ENCODE measurements at places on chromosomes 7 and 10.

- DNase-seq: no peak
Observed at GRCh38 chr10:101071267-101071884, 9.6 kb downstream of the KAZALD1 start.

DNA sequence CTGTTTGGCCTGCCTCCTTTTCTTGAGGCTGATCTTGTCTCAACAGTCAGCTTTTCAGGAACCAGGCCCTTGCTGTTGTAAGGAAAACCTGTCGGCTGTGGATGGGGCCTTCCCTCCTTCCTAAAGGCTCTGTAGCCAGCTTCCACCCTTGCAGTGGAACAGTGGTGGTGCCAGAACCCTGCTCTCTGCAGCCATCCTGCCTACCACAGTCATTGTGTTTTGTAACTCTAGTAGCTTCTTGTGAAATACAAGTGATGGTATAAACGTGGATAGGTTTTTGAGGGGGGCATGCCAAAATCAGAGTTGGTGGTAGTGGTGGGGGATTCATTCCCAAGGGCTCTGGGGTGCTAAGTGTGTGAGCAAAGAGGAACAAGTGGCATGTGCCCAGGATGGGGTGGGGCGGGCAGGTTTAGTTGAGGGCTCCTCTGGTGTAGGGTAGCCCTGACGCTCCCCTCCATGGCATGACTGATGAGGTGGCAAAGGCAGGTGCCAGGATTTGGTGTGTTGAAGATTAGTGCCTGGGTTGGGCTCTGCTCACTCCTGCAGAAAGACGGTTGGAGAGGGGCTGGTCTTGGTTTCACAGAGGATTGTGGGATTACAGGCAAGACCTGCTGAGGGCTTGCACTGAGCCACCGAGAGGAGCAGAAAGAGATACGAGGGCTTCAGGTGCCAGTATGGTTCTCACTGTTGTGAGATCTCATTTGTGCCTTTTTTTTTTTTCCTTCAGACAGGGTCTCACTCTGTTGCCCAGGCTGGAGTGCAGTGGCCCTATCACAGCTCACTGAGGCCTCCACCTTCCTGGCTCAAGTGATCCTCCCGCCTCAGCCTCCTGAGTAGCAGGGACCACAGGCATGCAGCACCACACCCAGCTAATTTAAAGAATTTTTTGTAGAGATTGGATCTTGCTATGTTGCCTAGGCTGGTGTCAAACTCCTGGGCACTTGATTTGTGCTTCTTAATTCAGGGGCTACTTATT, 7.4 kb downstream of the TSPAN14 start:
- no peak for DNase-seq

DNA sequence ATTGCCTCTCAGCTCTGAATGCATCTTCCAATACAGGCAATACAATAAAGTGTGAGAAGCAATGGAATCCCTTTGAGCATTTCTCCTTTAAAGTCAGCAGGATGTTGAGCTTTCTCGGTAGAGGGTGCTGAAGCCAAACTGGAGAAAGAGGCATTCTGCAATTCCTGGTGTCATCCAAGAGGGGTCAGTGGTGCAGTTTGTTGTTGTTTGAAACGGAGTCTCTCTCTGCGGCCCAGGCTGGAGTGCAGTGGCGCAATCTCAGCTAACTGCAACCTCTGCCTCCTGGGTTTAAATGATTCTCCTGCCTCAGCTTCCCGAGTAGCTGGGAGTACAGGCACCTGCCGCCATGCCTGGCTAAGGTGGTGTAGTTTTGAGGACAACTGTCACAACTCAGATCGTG, 486.5 kb downstream of the CALN1 start:
- DNase-seq: no peak

DNA sequence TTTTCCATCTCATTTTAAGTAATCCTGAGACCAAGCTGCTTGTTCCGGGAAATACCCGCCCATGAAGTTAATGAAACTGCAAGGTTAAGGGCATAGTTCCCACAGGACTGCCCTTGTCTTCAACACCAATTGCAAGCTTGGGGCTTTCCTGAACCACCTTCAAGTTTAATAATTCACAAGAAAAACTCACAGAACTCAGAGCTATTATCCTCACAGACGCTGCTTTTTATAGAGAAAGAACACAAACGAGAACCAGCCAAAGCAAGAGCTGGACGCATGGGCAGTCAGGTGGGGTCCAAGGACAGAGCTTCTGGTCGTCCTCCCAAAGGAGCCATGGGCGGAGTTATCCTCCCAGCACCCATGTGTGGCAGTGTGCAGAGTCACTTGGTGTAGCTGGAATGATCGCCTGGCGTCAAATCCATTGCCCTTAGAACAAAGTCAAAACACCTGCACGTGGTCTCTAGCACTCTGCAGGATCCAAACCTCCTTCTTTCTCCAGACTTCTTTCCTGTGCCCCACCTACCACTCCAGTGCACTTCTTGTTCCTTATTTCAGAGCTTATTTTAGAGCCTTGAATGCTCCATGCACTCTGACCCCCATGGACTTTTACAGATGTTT, 56.7 kb downstream of the SNX10 start:
- no peak for DNase-seq

DNA sequence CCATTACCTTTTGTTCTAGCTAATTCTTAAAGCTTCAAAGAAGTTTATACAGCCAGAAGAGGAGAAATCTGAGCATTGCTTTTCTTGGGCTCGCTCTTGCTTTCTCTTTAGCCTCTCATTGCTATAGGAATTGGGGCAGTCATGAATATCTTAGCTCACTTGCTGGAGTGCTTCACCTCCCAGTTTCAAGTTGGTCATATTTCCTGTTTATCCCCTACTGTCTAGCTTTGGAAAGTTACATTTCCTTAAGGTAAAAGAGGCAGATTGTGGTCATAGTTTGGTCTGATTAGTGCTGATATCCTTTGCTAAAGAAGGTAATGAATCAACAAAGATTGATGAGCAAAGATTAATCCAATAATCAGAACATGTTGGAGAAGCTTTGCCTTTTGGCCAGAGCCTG, 77.7 kb upstream of the GLI3 start:
- DNase-seq: no peak

DNA sequence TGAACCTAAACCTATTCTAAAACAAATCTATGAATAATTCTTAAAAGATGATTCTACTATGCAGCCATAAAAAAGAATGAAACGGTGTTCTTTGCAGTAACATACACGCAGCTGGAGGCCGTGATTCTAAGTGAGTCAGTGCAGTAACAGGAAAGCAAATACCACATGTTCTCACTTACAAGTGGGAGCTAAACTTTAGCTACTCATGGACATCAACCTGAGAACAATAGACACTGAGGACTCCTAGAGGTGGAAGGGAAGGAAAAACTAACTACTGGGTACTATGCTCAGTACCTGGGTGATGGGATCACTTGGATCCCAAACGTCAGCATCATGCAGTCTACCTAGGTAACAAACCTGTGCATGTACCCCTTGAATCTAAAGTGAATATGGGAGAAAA, 575.0 kb upstream of the MGMT start:
- DNase-seq: no peak

DNA sequence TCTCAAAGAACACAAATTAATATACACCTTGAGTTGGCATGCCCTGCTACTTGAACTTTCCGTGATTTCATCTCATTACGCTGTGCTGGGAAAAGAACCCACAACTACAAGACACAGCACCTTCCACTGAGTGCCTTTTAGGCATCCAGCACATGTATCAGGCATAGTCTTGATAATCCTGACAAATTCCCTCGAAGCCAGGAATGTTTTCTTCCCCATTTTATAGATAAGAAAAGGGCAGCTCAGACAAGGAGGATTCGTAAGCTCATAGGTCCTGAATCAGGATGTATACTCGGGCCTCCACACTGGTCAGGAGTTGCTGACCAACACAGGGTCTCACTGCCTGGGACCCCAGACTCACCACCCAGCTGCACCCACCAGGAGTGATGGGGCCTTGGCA, 368.6 kb downstream of the TNS3 start:
- no peak for DNase-seq

DNA sequence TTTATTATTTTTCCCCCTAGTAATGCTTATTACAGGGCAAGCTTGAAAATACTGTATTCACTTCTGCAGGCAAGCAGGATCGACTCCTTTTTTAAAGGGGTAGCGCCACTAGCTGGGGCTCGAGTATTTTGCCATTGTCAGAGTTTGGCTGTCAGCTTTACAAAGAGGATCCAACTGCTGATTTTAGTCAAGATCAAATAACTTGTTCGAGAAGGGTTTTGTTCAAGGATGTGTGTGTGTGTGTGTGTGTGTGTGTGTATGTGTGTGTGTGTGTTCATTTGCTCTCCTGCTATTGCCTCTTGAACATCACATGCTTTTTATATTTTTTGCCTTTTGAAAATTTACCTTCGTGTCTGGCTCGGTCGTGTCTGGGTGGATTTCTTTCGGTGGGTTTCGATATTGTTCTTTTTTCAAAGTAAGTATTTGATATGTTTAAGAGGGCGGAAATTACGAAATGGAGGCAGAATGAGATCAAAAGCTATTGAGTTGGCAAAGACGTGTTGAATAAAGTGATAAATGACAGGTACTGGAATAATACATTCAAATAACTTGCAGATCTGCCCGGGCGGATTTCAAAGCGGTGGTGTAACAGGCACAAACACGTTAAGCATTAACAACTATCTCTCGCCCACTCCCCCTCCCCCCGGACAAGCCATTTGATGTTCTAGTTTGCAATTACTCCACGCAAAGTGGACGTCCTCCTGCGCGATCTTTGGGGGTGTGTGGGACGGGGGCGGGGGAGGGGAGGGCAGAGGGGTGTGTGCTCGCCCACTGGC, 1.1 kb downstream of the ARID5B start:
- DNase-seq: peak; percentile 16

DNA sequence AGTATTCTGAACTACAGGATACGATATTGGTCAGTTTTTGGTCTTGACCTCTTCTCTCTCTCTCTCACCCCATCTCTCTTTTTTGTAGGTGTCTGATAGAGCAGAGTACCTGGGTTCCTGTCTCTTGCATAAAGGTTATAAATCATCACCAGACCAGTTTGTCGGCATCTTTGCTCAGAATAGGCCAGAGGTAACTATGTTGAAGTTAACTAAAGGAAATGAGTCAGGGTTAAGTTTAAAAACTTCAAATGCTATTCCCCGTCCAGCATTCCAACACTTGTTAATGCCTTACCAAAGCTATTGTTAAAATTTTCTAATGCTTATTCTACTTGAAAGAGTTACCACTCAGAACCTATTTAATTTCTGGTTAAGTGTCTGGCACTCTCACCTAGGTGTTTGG, 30.7 kb downstream of the ACSL5 start:
- no peak for DNase-seq

- DNase-seq: no peak
Observed at GRCh38 chr7:49724071-49724470, 49.4 kb upstream of the VWC2 start.

DNA sequence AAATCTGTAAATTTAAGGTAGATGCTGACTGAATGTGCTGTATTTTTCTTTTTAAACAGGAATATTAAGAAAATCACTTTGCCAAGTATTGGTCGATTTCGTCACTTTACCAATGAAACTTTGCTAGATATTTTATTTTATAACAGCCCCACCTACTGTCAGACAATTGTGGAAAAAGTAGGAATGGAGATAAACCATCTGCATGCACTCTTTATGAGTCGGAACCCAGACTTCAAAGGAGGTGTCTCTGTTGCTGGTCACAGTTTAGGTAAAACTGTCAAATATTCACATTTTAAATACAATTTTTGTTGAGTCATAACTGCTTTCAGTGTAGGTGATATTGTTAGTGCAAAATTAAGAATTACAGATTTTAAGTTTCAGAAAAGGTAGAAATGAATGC, 25.2 kb downstream of the SEC23IP start:
- DNase-seq: no peak

- DNase-seq: no peak
Observed at GRCh38 chr7:150515248-150516147, 826 bp downstream of the GIMAP7 start.

DNA sequence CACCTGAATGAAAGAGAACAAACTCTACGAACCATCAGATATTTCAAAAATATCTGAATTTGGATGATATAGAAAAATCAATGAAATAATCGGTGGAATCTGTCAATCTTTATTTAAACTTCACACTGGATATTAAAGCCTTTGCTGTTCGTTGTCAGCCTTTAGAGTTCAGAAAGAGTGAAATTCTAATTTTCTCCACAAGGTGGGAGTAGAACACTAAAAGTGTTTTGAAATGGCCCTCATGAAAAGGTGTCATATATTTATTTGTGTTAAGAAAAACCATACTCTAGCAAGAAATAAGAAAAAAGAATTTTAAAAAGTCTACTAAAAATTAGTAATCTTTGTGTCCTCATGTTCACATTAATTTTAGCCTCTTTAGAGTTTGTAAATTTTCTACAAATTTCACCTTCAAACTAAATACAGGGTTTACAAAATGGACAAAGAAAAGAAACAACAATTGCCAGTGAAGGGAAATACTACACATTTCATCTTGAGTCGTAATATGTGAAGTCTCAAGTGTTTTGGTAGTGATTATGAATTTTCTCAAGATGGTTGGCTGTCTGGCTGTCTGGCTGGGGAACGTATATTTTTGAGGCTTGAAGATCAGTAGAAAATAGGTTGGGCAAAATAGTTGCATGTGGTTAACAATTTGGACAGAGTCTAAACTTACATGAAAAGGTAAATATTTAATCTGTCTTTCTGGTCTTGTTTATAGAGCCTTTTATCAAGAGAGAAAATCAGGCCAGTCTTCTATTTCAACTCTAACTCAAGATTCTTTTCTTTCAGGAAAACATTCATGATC, 43.7 kb downstream of the DNAJB9 start:
- DNase-seq: no peak

- DNase-seq: no peak
Observed at GRCh38 chr7:114070246-114070645, 151.4 kb upstream of the PPP1R3A start.

DNA sequence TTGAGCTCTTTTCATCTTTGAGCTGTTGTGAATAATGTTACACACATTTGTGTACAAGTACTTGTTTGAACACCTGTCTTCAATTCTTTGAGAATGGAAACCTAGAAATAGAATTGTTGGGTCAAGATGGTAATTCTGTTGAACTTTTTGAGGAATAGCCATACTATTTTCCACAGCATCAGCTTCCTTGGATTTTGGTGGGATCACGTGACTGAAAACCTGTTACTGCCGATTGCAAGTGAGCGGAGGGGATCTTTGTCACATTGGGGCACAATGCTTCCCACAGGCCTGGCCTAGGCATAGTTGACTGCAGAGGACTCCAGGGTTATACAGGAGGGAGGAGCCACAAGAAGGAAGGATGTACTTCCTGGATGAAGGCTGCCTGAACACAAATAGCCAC, 21.3 kb upstream of the CACUL1 start:
- no peak for DNase-seq

GRCh38 chr7:1917221-1918062, 247.4 kb downstream of the ELFN1 start:
- DNase-seq: no peak

DNA sequence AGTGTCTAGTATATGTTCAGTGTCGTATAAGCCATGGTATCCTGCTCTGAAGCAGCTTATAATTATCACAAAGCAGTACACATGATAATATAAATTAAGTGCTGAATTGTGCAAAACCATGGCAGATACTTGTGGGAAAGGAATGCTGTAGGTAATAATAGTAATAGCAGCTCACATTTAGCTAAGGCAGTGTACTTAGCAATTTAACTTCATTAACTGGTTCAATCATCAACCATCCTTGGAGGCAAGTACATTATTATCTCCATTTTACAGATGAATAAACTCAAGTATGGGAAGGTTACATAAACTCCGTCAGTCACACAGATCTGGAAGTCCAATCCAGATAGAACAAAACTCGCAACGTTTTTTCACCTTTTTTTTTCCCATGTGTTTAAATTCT, 21.6 kb upstream of the RNF148 start:
- DNase-seq: no peak
